ENCODE measurements at places on chromosomes 3 and 15. TPM values are rescaled to one million over a fixed set of nuclear protein-coding genes. Genes with fewer than 3 reads are reported as not detected.
A peak's percentile ranks its signal among the peaks of the same experiment; 100 is the strongest.

UBXN7 gene
- 60.8 TPM for total RNA-seq

GPR171 gene
- not detected for total RNA-seq

- DNase-seq: peak; percentile 32
These were observed 665 bp downstream of the PIGB start for GRCh38 chr15:55319537-55320237.

- no peak for DNase-seq
These were observed 56.8 kb upstream of the TFRC start for GRCh38 chr3:196138482-196139254.

- no peak for DNase-seq
These were observed 15.7 kb upstream of the USF3 start for GRCh38 chr3:113712129-113712528.
